ENCODE measurements at places on chromosomes 11 and 22.
A peak's percentile ranks its signal among the peaks of the same experiment; 100 is the strongest.

- peak; percentile 19 for DNase-seq
Measured at GRCh38 chr11:87081358-87081757, 43.6 kb downstream of the TMEM135 start.

- DNase-seq, result no peak
Measured at GRCh38 chr11:81989093-81989492, 744.6 kb downstream of the FAM181B start.

GRCh38 chr11:79547256-79547655, 106.4 kb upstream of the TENM4 start:
- DNase-seq, result no peak

DNA sequence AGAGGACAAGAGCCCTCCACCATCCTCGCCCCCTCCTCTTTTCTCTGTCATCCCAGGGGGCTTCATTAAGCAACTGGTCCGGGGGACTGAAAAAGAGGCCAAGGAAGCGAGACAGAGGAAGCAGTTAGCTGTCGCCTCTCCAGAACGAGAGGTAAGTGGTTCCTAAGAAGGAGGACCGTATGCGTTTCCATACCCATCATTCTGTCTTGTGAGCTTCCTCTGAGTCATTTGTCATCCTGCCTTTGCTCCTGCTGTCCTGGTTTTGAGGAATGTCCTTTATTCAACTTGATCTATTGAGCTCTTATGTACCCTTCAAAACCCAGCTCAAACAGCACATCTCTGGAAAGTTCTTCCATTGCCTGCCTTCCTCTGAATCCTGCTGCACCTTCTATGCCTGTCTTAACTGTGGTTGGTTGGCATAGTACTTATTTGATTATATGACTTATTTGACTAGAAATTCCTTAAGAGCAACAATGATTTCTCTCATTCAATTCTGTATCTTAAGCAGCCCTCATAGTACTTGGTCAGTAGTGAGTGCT, 21.3 kb downstream of the MYO18B start:
- no peak for DNase-seq

- peak; percentile 82 for DNase-seq
Measured at GRCh38 chr11:8092587-8093424, 11.8 kb downstream of the TUB start.

DNA sequence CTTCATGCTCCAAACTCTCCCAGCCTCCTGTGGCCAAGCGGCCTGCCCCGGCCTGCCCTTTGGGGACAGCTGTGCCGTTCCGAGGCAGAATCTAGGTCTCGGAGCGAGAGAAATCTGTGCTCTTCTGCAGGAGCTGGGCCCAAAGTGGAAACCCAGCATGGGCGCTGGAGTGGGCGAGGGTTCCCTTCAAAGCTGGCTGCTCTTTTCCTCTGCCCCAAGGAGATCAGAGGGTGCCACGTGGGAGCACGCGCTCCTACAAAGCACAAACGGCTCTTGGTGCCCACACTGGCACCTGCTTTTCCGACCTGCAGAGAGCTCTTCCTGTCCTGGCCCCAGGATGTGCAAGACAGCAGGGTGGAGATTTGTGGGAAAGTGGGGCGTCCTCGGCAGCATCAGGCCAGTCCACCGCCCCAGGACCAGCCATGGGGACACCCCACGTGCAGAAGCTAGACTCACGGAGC, 6.9 kb downstream of the OSBPL5 start:
- no peak for DNase-seq

All from hematopoietic multipotent progenitor cell treated with erythropoietin and hydrocortisone succinate and interleukin-3 and kit ligand, for 6 days (in vitro differentiated cells).